AG09309 (cell line): ENCODE measurements at places on chromosomes 2 and 18.
A peak's percentile ranks its signal among the peaks of the same experiment; 100 is the strongest.

GRCh38 chr2:19474128-19474527 is 115.7 kb upstream of the OSR1 start:
- DNase-seq: peak; percentile 65

GRCh38 chr18:46071653-46072375 is at the start of gene PSTPIP2:
PSTPIP2 (minus strand) TSS chr18:46072260; CDS start chr18:46072188, 72 bp downstream.
- no peak for DNase-seq

GRCh38 chr2:26740890-26741302 is 23.2 kb upstream of the SLC35F6 start:
- no peak for DNase-seq

DNA sequence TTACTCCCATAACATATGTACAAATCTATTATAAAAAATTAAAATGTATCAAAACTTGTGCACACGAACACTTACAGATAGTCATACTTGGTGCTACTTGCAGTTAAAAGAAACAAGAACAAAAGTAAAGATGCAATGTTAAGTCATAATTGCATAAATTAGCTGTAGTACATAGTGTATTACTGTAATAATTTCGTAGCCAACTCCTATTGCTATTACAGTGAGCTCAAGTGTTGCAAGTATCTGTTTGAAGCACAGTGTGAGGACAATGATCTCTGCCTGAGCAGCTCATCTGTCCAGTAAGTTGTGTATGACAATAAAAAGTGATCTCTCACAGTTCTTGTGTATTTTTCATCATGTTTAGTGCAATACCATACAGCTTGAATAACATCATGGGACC is 7.5 kb upstream of the SERPINB13 start:
- DNase-seq: no peak

DNA sequence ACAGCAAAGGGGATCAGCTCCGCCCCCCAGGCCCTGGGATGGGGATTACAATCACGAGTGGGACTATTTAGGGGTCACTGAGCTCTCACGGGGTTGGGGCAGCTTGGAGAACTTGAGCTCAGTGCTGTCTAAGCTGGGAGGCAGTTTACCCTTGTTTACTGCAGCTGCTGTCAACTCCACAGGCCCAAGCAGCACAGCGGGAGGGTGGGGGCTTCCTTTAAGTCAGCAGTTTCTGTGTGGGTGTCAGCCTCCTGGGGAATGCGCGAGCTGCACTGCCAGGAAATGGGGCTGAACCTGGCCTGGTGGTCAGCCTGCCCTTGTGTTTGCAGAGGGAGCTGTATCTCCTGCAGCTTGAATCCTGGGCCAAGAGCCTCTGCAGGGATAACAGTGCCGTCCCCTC is 29.8 kb downstream of the TOGARAM2 start:
- DNase-seq: no peak

DNA sequence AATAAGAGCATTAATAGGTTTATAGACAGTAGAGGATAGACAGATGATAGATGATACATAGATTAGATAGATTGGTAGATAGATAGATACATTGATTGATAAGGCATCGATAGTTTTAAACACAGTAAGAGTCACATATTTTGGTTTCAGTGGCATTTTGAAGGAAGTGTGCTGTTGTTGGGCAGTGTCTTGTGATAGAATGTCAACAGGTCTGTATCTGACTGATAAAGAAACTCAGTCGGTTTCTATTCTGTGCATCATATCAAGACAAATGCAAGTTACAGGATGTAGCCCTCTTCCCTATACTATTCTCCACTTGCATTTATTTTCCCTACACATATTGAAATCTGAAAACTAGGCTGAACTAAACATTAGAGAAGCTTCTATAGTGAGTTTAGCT is 1229.0 kb upstream of the ZEB2 start:
- no peak for DNase-seq

GRCh38 chr2:195610717-195611116 is 46.3 kb upstream of the SLC39A10 start:
- no peak for DNase-seq

DNA sequence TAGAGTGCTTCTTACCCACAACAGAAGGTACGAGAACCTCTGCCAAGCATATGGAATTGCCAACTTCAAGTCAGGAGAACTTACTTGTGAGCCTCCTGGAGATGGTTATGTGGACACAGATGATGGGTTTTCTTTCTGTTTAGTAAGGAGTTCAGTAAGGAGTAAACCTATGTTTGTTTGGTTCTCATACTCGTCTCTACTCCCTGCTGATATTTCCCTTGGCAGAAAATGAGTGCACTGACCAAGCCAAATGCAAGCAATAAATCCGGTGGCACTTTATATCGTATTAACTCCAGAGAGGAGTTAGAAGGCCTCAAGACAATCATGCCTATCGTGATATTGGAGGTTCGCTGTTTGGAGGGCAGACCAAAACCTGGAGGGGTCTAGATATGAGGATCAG is 83.2 kb upstream of the CYP1B1 start:
- DNase-seq: no peak

- no peak for DNase-seq
These were observed 20.9 kb downstream of the FBXO36 start for GRCh38 chr2:229943171-229943570.

DNA sequence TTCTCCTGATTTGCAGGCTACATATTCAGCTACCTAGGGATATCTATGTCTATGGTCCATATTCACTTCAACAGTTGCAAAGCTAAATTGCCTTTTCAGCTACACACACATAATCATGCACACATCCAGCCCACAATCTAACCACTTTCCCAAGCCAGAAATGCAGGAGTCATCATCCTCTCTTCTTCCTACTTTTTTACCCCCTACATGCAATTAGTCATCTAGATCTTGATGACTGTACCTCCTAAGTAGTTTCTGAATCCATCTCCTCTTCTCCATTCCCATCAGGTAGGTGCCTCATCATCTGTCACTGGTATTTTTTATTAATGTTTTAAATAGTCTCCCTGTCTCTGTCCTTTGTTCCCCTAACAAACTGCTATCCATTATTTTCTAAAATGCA is 23.7 kb upstream of the SPRED2 start:
- DNase-seq: no peak

- DNase-seq: no peak
These were observed 24.8 kb downstream of the CNRIP1 start for GRCh38 chr2:68294913-68295312.

DNA sequence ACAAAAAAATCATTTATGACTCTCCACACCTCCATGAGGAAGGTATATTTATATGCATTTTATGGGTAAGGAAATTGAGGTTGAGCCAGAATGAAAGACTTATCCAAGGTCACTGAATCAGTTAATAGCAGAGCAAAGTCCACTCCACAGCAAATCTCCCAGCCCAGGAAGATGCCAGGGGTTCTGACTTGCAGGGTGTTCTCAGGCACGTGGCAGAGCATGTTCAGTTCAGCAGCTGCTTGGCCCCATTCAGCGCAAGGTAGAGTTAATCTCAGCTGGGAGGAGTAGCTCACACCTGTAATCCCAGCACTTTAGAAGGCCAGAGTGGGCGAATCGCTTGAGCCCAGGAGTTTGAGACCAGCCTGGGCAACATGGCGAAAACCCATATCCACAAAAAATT is 17.8 kb upstream of the DGKD start:
- DNase-seq: no peak

DNA sequence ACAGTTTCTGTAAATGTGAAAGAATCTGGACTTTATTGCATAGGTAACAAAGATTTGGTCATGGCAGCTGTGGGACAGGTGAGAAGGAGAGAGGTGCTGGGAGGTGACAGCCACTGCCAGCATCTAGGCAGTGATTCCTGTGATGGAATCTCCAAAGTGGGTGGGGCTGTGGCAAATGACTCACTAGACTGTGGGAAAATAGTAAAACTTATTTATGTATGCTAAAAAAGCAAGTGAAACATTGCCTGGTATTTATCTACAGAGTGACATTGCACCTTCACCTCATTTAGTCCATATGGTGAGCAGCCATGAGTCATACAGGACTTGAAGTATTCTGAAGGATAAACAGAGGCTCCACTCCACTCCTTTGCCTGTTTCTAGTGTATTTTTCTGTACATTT is 145.3 kb upstream of the MEX3C start:
- DNase-seq: no peak

GRCh38 chr2:175167076-175167791 is 769 bp downstream of the ATF2 start:
- DNase-seq: no peak

- DNase-seq: peak; percentile 47
These were observed 72.9 kb downstream of the PKP4 start for GRCh38 chr2:158529379-158530259.

GRCh38 chr2:219176818-219177551 is at the start of gene CNPPD1:
CNPPD1 (minus strand) TSS chr2:219176925; CDS start chr2:219176828, 97 bp downstream.
- DNase-seq: peak; percentile 14

GRCh38 chr2:10614939-10615338 is 74.8 kb downstream of the NOL10 start:
- DNase-seq: no peak

- DNase-seq: peak; percentile 79
These were observed 210.9 kb downstream of the DYM start for GRCh38 chr18:49249521-49249920.

- peak; percentile 47 for DNase-seq
These were observed 39.7 kb downstream of the RFX8 start for GRCh38 chr2:101435001-101435862.

- no peak for DNase-seq
These were observed 63.3 kb upstream of the ASAP2 start for GRCh38 chr2:9143264-9143815.

DNA sequence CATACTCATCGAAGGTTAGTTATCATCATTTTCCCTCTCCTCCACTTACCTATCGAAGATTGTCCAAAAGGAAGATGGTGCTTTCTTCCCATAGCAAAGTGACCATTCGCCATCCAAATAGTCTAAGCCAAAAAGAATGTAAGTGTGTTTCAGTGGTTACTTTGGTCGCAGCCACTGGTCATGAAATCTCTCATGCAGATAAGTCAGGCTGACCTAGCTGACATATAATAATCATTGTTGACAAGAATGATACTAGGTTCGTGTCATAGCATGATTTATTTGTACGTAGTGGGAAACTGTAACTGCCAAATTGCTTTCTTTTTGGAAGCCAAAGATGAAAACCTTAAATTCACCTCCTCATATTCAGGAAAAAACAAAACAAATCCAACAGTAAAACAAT is 89.6 kb upstream of the PMAIP1 start:
- no peak for DNase-seq

GRCh38 chr2:107091163-107091864 is 205.3 kb upstream of the ST6GAL2 start:
- DNase-seq: no peak

- no peak for DNase-seq
These were observed 888 bp upstream of the ADCY3 start for GRCh38 chr2:24920809-24921441.

- DNase-seq: no peak
These were observed 81.6 kb upstream of the CTDP1 start for GRCh38 chr18:79597831-79598632.

DNA sequence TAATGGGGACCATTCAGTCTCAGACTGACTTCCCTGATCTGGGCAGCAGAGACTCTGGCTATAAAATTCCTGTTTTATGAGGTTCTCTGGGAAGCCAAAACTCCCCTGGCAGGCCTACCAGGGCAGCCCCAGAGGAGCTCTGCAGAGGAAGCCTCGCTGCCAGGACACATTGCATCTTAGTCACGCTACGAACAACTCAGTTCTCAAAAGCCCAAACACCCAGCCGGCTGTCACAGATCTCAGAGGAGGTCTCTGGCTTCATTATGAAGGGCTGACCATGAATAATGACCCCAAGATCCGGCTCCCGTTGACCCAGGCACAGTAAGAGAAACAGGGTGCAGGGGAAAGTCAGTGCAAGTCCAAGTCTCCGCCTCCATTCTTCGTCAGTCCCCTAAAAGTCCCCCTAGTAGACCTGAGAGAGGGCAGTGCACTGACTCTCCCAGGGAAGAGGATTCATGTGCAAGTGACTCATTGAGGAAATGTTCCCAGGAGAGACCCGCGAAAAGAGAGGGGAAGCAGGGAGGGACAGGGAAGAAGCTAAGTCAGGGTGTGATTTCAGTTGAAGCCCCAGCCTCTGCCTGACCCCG is 212.3 kb downstream of the CYP26B1 start:
- DNase-seq: peak; percentile 94

DNA sequence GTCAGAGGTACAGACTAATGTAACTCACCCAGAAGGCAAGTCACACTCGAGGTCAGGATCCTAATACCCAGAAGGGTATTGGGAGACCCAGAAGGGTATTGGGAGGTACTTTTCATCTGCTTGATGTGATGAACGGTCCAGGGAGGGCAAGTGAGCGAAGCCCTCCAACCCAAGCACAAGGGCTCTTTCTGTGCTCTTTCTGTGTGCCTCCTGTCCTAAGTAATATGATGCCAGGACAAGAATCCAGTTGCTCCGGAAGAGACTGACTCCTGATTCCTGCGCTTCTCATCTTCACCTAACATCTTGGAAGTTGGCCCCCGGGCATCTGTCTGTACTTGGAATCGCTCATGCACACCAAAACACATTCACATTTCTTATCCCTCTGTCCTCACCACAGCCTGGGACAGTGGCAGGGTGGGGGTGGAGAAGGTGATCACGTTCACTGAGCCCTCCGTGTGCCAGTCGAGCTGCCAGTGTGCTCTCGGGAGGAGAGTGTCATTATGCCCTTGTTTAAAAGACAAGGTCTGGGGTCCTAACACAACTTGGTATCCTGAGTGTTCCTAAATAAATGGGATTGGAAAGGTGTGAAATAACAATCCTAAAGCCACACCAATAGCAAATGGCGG is 17.1 kb downstream of the GYPC start:
- DNase-seq: no peak

- no peak for DNase-seq
These were observed 122.7 kb downstream of the GULP1 start for GRCh38 chr2:188414411-188414810.

- DNase-seq: peak; percentile 54
These were observed 88.2 kb downstream of the PLB1 start for GRCh38 chr2:28583899-28584553.

DNA sequence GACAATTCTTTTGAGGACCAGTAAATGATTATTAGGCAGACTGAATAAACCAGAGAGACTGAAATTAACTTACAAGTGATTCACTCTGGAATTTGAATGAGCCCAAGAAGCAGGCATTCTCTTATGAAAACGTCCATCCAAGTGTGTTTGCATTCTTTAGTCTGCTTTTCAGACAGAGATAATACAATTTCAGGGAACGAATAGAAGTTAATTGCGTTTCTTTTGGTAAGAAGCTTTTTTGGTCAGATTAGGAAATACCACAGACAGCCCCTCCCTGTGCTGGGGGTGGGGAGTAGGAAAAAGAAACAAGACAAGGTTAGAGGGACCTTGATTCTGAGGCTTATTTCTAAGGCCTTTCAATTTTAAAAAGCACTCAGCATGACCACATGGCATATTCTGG is 874.4 kb downstream of the SUCLG1 start:
- peak; percentile 80 for DNase-seq

DNA sequence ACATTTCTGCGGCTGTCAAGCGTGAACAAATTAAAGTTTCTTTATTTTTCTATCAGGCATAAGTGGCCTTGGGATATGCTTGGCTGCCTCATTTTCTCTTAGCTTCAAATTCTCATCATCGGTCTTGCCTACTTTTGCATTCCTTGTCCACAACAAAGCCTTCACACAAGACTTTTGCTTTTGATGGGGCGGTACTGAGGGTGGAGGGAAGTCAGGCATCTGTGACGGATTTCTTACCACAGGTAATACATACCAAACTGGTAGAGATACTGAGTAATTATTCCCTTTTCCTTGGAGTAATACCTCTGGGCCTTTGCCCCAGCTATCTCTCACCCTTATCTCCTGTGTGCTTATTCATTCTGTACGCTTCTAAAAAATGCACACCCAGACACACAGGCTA is 468.3 kb upstream of the RGPD4 start:
- DNase-seq: no peak
